A172 (cell line): ENCODE measurements at places on chromosomes 2 and 18. TPM values are rescaled to one million over a fixed set of nuclear protein-coding genes. Genes with fewer than 3 reads are reported as not detected.

- DNase-seq, result peak; percentile 34
Measured at GRCh38 chr2:102736410-102737409, 25.1 kb upstream of the TMEM182 start.

GRCh38 chr18:38386146-38386545, 820.5 kb upstream of the CELF4 start:
- DNase-seq, result no peak

Gene CROCC2
- total RNA-seq, result 0.02 TPM in 1 of 2 replicates, not detected in the other

DNA sequence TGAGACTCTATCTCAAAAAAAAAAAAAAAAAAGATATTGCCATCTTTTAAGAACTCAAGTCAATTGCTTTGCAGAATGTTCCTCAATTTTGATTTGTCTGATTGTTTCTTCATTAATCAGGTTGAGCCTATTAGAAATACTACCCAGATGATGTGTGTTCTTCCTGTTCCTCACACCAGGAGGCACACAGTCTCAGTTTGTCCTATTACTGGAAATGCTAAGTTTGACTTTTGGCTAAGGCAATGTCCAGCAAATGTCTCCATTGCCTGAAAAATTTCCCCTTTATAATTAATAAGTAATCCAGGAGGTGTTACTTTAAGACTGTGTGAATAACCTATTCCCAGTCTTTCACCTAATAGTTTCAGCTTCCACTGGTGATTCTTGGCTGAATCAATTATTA, 28.4 kb downstream of the BOLA3 start:
- no peak for DNase-seq
